Activated naive CD4-positive, alpha-beta T cell treated with Interleukin-2 at 50 U/mL for 16 hours (primary cell): ENCODE measurements at places on chromosomes 2 and 18.

DNA sequence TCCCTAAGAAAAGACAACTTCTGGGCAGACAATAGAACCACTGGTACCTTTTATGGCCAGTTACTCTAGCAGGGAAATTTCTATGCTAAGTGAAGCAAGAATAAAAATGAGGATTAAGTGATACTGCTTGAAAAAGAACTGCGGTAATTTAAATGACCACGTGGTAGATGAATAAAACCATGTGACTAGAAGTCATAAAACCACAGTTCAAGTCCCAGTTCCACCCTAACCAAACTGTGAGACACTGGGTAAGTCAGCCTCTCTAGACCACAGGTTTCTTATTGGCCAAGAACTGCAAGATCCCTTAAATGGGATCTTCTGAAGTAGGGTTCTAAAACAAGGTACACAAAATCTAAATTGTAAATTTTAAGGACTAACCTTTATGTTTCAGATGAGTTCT, 12.7 kb downstream of the TMEM237 start:
- no peak for DNase-seq

GRCh38 chr2:217393585-217394032, 533.7 kb upstream of the TNP1 start:
- DNase-seq, result no peak

GRCh38 chr2:61620244-61621159, 82.3 kb upstream of the XPO1 start:
- DNase-seq, result no peak

DNA sequence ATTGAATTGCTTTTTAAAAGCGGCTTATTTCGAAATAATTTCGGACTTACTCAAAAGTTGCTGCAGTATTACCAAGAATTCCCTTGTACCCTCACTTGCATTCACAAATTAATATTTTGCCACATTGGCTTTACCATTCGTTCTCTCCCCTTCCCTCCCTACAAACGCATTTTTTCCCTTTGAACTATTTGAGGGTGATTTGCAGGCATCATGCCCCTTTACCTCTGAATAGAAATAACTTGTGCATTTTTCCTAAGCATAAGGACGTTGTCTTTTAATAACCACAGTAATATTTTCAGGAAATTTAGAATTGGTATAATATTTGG, 608 bp downstream of the CCDC138 start:
- DNase-seq, result no peak

DNA sequence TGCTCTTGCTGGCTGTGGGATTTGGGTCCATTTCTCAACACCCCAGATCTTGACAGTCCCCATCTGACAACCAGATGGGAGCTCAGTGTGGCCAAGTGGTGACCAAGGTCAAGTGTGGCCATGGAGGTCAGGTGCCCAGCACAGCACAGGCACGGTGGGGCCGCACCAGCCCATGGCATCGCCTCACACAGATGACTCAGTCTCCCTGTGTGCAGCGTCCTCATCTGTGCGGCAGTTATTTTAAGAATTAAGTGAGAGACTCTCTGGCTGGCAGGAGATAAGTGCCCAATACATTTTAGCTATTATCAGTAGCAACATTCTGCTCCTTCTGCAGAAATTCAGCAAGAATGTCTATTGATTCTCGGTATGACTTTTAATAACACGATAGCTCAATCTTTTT, 167.2 kb downstream of the DDX1 start:
- DNase-seq, result no peak

- DNase-seq, result no peak
Observed at GRCh38 chr2:45496869-45497268, 114.2 kb downstream of the SRBD1 start.

DNA sequence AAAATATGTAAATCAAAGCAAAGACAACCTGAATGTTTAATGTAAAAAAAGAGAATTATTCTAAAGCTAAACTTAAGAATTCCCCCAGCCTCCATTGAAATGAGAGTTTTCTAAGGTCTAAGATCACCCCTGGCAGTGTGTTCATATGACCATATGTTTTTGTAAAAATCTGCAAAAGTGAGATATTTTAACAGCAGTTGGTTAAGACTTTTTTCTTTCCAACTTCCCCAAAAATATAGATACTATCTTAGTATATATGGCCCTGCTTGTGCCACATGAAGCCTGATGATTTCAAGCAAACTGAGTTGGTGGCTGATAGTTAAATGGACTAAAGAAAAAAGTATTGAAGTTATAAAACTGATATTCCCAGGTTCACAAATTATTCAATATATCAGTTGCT, 35.4 kb downstream of the ZNF804A start:
- no peak for DNase-seq
